ENCODE measurements at places on chromosomes 6 and 20. TPM values are rescaled to one million over a fixed set of nuclear protein-coding genes. Genes with fewer than 3 reads are reported as not detected.

DNA sequence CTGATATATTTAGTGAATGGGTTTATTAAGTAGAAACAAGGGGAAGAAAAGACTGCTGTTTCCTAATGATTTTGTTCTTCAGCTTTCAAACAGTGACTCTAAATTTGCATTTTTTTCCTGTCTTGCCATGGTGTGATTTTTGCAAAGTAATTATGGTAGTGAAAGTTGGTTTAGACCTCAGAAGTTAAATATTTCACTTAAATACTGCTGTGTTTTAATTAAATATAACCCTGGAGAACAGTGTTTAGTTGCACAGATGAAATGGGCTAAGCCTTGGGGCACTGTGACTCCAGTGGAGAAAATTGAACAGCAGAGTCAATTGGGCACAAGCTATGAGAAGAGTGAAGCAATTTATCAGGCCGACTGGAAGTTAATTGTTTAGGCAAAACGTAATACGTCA lies 111.1 kb upstream of the MCHR2 start:
- no peak for DNase-seq
- no peaks in the 10 kb centered on the region for H3K4me1 ChIP-seq
- no peak overlapping the region for H3K27ac ChIP-seq
- H3K4me3 ChIP-seq, result no peak overlapping the region
- H3K36me3 ChIP-seq, result no peaks in the 10 kb centered on the region
- no peaks in the 10 kb centered on the region for H3K27me3 ChIP-seq

MYL9 gene
- total RNA-seq, result 2,082 TPM

FOXF2 gene
- total RNA-seq, result 26.0 TPM

GRCh38 chr6:14281811-14282660 lies 164.5 kb downstream of the CD83 start:
- H3K4me3 ChIP-seq, result no peak overlapping the region
- H3K27ac ChIP-seq, result no peak overlapping the region
- no peaks in the 10 kb centered on the region for H3K4me1 ChIP-seq
- no peaks in the 10 kb centered on the region for H3K27me3 ChIP-seq
- no peaks in the 10 kb centered on the region for H3K36me3 ChIP-seq

DNA sequence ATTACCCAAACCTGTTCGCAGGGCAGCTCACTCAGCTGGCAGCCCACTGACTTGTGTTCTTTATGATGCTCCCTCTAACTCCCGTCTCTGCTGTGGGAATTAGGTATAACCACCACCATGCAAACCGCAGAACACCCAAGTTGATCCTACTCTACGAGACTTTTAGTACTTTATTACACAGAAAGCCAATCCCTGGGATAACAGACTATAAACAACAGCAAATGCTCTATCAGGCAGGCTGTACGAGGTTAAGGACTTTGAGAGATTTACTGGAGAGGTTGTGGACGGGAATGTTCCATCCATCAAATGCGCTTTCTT lies 241.1 kb downstream of the FOXC1 start:
- no peaks in the 10 kb centered on the region for H3K36me3 ChIP-seq
- H3K27me3 ChIP-seq, result no peaks in the 10 kb centered on the region
- H3K4me1 ChIP-seq, result peaks cover under 1% of the 10 kb centered on the region
- DNase-seq, result no peak
- no peak overlapping the region for H3K4me3 ChIP-seq

Measured in sigmoid colon (tissue), 7 donors.